Cortex of kidney (tissue), 1 donor: ENCODE measurements at places on chromosomes 3 and 15.

- DNase-seq: no peak
These were observed 6.3 kb downstream of the AEN start for GRCh38 chr15:88627463-88627862.

DNA sequence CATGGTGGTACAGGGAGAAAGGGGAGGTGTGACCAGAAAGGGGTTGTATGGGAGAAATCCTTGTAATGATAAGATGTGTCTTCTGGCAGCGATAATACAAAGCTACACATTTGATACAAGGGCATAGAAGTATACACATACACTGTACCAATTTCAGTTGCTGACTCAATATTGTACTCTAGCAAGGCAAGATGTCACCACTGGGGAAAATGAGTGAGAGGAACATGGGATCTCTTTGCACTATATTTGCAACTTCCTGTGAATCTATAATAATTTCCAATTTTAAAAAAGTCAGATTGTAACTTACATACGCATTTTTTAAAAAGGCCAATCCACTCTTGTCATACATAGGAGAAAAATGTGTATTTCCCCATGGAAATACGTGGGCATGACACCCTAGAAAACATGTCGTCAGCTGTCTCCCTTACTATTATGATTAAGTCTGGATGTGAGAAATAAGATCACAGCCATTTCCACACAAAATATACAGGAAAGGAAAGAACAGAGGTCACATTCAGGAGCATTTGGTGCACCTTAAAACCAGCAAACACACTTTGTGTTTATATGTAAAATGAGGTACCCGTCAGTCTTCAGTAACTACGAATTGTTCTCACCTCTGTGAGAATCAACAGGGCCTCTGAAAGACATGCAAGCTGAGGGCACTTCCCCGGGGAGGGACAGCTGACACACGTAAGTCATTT is 22.9 kb downstream of the PRR23E start:
- DNase-seq: no peak

DNA sequence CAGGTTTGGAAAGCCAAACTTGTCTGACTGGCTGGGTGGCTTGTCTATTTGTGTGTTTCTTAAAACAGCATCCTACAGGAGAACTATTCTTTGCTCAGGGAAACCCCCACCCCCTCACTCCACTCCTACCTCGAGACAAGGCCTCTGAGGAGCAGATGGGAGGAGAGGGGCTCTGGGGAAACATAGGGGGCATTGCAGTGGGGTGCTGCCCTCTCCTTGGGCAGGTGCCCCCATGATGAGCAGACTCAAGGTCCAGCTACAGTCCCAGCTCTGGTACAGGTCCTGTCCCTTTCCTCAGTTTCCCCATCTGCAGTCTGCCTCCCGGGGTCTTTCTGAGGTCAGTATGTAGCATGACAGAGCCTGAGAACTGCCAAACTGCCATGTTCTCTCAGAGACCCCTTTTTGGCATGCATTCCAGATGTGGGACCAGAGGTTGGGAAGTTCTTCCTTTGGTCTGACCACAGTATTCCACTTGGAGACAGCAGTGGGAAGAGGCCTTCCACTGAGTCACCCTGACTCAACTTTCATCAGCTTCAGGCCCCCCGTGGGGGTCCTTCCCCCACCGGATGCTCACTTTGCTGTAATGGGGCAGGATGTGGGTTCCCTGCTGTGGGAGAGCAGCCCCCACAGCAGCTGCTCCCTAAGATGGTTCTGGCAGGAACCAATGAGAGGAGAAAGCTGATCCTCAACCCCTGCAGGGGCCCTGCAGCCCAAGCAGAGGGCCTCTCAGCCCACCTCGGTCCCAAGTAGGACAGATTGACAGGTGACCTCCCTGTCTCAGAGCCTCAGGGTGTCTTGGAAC is 32.3 kb upstream of the CYP11A1 start:
- DNase-seq: no peak

DNA sequence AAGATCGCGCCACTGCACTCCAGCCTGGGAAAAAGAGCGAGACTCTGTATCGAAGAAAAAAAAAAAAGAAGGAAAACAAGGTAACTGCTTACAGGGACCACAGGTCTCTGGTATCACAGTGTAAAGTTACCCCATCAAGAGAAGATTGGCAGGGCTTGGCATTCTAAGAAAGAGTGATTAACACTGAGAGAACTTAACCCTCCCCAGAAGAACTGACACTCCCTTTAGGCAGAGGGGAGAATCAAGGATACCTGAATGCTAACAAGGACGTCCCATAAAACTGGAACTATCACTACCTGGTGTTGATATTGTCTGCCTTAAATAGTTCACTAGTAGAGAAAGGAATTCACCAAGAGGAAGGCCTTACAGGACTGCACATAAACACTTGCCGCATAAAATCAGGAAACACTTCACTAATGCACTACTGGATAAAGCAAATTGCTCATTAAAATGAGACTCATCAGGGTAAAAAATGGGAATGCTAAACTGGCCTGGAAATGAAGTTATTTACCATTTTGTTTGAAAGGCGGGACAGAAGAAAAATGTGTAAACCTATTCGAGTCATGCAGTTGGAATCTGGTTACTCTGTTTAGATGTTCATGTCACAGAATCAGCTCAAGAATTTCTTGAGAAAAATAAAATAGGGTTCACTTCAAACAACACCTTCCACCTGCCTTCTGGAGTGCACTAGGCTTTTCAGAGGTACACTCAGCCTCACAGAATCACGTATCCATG is 121.6 kb downstream of the FOXP1 start:
- no peak for DNase-seq

DNA sequence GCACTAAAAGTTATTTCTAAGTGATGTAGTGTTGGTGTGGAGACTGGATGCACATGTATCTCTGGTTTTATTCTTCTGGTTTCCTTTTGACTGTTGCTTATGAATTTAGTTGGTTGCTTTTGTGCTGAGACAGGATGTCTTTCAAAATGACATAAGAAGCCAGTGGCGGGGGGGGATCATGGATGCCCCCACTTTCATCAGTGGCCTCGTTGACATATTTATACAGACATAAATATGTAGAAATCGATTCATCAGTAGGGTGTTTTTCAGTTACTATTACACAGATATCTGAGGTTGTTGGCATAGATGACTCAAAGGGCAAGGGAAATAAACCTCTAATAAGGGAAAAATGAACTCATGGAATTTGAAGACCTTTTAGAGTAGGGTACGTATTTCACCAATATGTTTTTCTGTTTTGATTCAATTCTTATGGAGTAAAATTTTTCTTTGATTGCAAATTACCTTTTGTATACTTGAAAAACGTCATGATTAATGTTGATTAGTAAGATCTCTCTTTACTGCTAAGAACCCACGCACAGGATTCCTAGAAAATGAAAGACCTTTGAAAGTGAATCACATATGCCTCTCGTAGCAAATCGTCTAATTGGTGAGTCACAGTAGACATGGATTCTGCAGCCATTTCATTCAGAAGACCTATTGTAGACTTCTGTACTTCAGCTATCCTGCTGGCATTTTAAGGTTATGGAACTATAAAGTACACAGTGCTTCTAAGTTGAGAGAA is 97.4 kb upstream of the RBMS3 start:
- no peak for DNase-seq

GRCh38 chr15:42493679-42494078 is 1.8 kb upstream of the SNAP23 start:
- DNase-seq: no peak

- DNase-seq: no peak
These were observed 23.7 kb upstream of the PRTG start for GRCh38 chr15:55766676-55767075.
